ENCODE measurements at places on chromosomes 7 and 10. TPM values are rescaled to one million over a fixed set of nuclear protein-coding genes. Genes with fewer than 3 reads are reported as not detected.

Gene RAB19
- total RNA-seq, result not detected

Gene PIK3AP1
- 3.2 TPM for total RNA-seq

Gene SFMBT2
- total RNA-seq, result 1.2 TPM

Gene DBF4
- 2.2 TPM for total RNA-seq

Gene SLC18A3
- total RNA-seq, result not detected

Gene FUOM
- 5.7 TPM for total RNA-seq

Gene PSPH
- total RNA-seq, result 4.4 TPM

Gene GPC2
- total RNA-seq, result not detected

Gene FAM13C
- total RNA-seq, result 13.8 TPM

Gene THSD7A
- 0.78 TPM for total RNA-seq

Gene INHBA
- total RNA-seq, result 0.56 TPM

Gene IL6
- total RNA-seq, result not detected

Gene VAX1
- total RNA-seq, result not detected

Gene NUTM2D
- total RNA-seq, result 1.3 TPM

Gene DKK1
- not detected for total RNA-seq

Gene HOXA1
- not detected for total RNA-seq

Gene BEND7
- 23.7 TPM for total RNA-seq

Gene FEZF1
- total RNA-seq, result not detected

Gene PNLIPRP3
- total RNA-seq, result not detected

Gene GIMAP7
- total RNA-seq, result 6.7 TPM

Gene HOXA6
- total RNA-seq, result 4.2 TPM

Gene MYH16
- not detected for total RNA-seq

Gene CALD1
- total RNA-seq, result 27.3 TPM

Gene EN2
- 0.59 TPM for total RNA-seq

Gene DPCD
- 17.8 TPM for total RNA-seq

Gene UCN3
- total RNA-seq, result not detected

Gene SLC13A4
- not detected for total RNA-seq

Gene PPRC1
- 17.5 TPM for total RNA-seq

Gene DRGX
- total RNA-seq, result not detected

Gene RBM20
- 7.4 TPM for total RNA-seq

Gene OR9A2
- not detected for total RNA-seq

Data from gastrocnemius medialis (tissue), 4 donors.